ENCODE measurements at places on chromosomes 3 and 15. TPM values are rescaled to one million over a fixed set of nuclear protein-coding genes. Genes with fewer than 3 reads are reported as not detected.

GRCh38 chr15:63473749-63473998 lies 30.7 kb upstream of the USP3 start:
- no peak for DNase-seq

GRCh38 chr15:44394562-44394961 lies 32.9 kb upstream of the CTDSPL2 start:
- no peak for DNase-seq

The GABRG3 gene
- 2.1 TPM for polyA plus RNA-seq

The SAMD7 gene
- not detected for polyA plus RNA-seq

The GPR62 gene
- 0.48 TPM for polyA plus RNA-seq

The ENTPD3 gene
- polyA plus RNA-seq = 2.9 TPM

The ITPKA gene
- 0.52 TPM for polyA plus RNA-seq

The PXYLP1 gene
- 39.3 TPM for polyA plus RNA-seq

GRCh38 chr15:70112074-70112395 lies 14.3 kb upstream of the TLE3 start:
- no peak for DNase-seq

DNA sequence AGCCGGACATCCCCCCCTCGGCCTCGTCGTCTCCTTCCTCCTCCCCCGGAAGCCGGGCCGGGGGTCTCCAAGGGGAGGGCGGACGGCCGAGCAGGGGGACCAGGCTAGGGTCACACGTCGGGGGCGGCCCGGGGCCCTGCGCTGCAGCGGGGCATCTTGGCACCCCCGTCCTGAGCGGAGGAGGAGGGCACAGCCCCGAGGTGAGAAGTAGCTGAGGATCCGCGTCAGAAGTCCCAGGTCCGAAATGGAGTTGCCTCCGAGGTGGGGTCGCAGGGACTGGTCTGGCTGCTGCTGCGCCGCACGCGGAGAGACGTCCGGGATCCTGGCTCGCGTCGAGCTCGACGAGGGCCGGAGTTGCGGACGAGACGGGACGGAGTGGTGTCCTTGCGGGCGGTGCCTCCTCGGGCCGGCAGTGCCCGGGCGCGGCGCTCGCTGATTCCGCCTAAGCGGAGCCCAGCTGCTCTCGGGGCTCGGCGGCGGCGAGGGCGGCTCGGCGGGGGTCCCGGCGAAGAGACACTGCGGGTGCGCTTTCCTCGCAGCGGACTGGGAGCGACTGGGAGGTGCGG lies at the start of gene ADCY5:
ADCY5 (minus strand) TSS at position 555 of the 566 bp plus-strand sequence; CDS start at position 10, 545 bp downstream.
- no peak for DNase-seq

DNA sequence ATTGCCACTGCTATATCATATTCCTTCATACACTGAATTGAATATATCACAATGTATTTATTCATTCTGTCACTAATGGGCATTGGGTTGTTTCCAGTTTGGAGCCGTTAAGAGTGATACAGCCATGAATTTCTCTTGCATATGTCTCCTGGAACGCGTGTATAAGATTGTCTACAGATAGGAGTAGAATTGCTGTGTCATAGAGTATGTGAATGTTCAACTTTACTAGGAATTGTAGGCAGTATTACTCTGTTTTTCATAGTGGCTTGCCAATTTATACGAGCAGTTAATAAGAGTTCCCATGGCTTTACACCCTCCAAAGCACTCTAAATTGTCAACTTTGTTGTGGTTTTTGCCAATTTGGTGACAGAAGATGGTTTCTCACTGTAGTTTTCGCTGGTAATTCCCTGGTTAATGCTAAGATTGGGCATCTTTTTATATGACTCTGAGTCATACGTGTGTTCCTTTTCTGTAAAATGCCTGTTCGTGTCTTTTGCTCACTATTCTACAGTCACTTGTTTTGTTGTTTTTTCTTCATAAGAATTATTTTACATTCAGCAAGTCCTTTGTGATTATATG lies 136.1 kb upstream of the LIPC start:
- DNase-seq = no peak

DNA sequence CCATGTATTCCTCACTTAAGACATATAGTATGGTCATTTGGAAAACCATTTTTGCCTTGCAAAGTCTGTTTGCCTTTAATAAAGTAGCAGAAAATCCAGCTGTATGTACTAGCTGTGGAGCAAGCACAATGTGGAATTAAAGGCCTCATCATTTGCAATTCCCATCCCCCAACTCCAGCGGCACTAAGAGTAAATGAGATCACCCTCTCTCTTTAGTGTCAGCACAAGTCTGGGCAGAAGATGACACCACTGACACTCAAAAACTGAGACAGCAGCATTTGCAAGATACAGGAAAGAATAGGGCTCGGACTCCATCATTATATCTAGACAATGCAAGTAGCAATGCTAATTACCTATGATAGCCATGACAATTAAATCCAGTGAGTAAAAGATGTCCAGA lies 24.7 kb upstream of the DYNC1LI1 start:
- no peak for DNase-seq

GRCh38 chr3:15405448-15406050 lies 21.8 kb downstream of the METTL6 start:
- peak; percentile 50 for DNase-seq

The C3orf20 gene
- 0.32 TPM for polyA plus RNA-seq

DNA sequence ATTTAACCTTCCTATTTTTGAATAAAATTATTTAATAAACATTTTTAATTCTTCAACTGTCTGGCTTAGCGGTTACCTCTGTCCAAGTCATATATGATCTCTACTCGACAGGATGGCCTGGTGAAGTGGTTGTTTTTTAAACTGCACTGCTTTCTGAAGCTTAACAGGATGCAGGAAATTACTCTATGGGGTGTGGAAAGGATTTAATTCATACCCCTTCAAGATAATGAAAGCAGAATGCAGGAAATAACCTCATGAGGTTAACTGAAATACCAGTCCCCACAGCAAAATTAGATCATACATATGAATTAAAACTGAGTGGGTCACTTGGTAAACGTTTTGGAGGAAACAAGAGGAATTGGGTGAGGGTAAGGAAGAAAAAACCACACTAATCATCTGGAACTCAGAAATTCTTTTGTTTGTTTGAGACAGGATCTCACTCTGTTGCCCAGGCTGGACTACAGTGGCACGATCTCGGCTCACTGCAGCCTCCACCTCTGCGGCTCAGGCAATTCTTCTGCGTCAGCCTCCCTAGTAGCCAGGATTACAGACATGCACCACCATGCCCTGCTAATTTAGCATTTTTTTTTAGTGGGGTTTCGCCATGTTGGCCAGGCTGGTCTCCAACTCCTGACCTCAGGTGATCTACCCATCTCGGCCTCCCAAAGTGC lies 50.1 kb downstream of the LYSMD4 start:
- no peak for DNase-seq

- no peak for DNase-seq
Measured at GRCh38 chr15:74616366-74616939, 817 bp downstream of the CLK3 start.
